ENCODE measurements at places on chromosomes 13 and 19.

GRCh38 chr13:38361542-38362262 lies 12.1 kb downstream of the UFM1 start:
- DNase-seq = no peak

- DNase-seq = no peak
These were observed 48.9 kb downstream of the KLF2 start for GRCh38 chr19:16373532-16373931.

DNA sequence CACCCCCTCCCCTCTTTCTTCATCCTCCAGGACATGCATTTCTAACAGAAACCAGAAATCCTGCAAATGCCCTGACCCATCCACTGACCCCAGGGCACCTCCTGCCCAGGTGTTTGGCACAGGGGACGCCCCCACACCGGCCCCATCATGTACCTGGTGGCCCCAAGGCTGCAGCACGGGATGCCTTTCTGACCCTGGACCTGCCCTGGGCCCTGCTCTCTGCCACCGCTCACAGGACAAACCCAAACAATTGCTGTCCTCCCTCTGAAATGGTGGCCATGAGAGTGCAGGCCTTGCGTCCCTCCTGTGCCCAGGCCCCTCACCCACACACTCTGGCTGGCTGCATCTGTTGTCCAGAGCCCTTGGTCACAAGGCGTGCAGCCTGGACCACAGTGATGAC lies 12.1 kb downstream of the SCGB2B2 start:
- no peak for DNase-seq

- DNase-seq = no peak
These were observed 43.6 kb downstream of the ARHGAP35 start for GRCh38 chr19:46904114-46905060.

DNA sequence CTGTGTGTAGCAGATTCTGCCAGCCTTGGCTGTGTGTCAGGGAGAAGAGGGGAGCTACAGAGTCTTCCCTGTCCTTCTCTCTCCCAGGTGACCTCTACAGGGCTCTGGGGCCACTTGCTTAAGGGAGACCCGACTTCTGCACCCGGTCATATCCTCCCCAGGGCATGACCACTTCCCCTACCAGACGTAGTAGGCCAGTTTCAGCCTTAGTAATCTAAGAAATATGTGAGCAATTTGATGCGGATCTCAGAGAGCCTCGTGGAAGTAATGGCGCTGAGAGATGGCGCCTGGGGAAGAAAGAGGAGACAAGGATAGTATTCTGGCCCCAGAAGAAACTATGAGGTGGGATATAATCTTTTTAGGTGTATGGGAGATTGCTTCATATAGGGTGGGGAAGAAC lies 41.9 kb downstream of the NFIX start:
- no peak for DNase-seq

- DNase-seq = no peak
These were observed 643.6 kb downstream of the PCDH9 start for GRCh38 chr13:66586489-66586888.

- DNase-seq = no peak
These were observed 26.2 kb upstream of the TMEM160 start for GRCh38 chr19:47074621-47075020.

Measured in CD4-positive, alpha-beta T cell treated with Interleukin-15 for 1 hour (primary cell).